ENCODE measurements at places on chromosomes 3 and 15.

GRCh38 chr15:92803852-92804609 lies 96.1 kb upstream of the CHD2 start:
- no peak for DNase-seq

- DNase-seq = no peak
Measured at GRCh38 chr3:184970186-184970585, 158.2 kb downstream of the VPS8 start.

DNA sequence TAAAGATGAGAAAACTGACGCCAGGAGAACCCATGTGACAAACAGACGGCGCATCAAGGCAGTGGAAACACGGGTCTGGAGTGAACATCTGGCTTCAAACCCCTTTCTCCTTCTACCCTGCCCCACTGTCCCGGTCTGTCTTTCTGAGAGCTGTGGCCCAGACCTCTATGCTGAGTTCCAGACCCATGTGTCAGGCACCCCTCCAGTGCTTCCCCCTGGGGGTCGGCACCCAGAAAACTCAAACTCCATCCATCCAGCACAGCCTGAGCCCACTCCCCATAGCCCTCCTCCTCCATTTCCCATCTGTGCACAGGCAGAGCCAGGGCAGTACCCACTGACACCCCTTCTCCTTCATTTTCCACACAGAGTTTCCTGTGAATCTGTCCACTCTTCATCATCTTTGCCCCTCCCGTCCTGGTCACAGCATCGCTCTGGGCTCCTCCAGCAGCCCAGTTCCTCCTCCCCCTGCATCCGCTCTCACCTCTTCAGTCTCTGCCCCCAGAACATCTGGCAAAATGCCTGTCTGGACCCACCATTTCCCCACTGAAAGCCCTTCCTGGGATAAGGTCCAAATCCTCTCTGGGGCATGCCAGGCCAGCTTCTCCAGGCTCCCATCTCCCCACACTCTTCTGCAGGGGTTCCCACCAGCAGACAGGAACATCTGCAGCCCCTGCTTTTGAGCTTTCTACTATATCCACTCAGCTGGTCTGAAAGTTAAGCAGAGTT lies 2.9 kb downstream of the FAM240A start:
- no peak for DNase-seq

GRCh38 chr15:83561661-83562060 lies 92.3 kb upstream of the ADAMTSL3 start:
- DNase-seq = no peak

DNA sequence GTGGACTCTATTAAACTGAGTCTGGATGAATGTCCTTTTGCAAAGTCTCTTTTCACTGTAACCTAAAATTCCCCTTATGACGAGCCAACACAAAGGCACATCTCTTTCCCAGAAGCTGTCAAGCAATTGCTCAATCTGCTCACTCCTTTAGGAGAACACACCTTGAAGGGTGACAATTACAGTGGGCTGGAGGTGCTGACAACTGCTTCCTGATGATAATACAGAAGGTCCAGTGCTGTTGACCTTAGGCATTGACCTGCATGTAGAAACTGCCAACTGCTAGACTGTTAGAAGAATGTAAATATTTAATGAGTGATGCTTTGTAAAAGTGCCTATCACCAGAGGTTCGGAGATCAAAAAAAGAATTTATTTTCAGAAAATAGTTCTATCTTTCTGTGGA lies 757.7 kb downstream of the GRM7 start:
- DNase-seq = no peak

DNA sequence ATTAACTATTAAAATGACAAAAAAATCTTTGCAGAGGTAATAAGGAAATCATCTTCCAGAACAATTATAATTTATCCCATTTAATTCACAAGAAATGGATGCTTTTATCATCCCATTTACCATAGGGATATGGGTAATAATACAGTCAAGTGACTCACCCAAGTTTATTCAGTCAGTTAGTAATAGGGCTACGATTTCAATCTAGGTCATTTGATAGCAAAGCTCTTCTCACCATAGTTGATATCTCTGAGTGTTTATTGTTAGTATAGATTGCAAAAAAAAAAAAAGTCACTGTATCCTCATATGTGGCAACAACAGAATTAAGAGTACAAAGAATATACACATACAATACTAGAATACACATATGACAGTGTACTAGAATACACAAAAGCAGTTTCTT lies 797.1 kb downstream of the ROBO1 start:
- DNase-seq = no peak

Measured in GM18507 (cell line).